ENCODE measurements at places on chromosomes 5 and 9. TPM values are rescaled to one million over a fixed set of nuclear protein-coding genes. Genes with fewer than 3 reads are reported as not detected.

DNA sequence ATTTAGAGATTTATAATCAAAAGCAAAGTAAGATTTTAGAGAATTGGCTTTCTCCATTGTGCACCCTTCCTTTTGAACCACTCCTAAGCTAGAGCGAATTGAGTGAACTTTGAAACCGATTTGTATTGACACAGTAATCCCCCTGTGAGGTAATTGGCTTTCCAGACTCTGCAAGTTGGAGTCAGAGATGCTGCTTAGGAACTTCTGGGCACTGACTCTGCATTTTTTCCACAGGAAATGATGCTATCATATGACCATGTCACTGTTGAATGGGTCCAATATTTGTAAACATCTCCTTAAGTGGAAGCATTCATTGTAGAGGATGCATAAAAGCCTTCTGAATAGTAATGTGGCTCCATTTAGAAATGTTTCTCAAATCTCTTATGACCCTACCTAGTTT lies 394.4 kb upstream of the ZNF608 start:
- peak; percentile 93 for DNase-seq

DNA sequence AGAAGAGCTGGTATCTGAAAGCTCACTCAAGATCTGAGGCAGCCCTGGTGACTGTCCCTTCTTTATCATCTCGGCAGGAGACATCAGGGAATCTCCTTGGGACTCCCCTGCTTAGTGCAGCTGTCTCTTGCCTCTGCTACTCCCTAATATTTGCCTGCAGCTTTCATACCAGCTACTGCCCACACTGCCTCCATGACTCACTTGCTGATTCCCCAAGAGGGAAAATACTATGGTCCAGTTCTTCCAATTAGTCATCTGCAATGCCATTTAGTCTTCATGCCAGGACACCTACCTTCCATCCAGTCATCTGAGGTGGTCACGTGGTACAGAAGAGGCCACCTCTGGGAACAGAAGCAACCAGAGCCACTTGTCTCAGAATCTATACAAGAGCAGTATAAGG lies 270.8 kb downstream of the NTRK2 start:
- DNase-seq, result no peak

- DNase-seq, result no peak
These were observed 7.8 kb upstream of the TMEM268 start for GRCh38 chr9:114603248-114603647.

Gene FST
- 141 TPM for total RNA-seq

- DNase-seq, result no peak
These were observed 177.8 kb upstream of the ZNF462 start for GRCh38 chr9:106684940-106685695.

Gene RASGRF2
- total RNA-seq, result 5.3 TPM

DNA sequence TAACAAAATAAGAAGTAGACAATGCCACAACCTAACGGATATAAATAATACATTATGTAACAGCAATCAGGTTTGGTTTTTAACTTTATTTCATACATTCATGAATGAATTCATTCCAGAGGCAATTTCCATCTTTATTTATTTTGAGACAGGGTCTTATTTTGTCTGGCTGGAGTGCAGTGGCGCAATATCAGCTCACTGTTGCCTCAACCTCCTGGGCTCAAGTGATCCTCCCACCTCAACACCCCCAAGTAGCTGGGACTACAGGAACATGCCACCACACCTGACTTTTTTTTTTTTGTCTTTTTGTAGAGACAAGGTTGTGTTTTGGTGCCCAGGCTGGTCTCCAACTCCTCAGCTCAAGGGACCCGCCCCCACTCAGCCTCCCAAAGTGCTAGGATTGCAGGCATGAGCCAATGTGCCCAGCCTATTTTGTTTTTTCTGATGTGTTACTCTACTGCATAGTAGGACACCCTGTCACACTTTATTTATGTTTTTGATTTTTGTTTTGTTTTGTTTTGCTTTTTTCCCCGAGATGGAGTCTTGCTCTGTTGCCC lies 26.3 kb upstream of the C5orf24 start:
- no peak for DNase-seq

GRCh38 chr5:54832858-54833257 lies 152.5 kb downstream of the ESM1 start:
- peak; percentile 53 for DNase-seq

Gene TTC1
- total RNA-seq, result 23.1 TPM

GRCh38 chr5:93078082-93079038 lies 502.7 kb downstream of the NR2F1-AS1 start:
- DNase-seq, result peak; percentile 93

All from IMR-90 (cell line).